Activated naive CD8-positive, alpha-beta T cell treated with anti-CD3 and anti-CD28 coated beads, Interleukin-2, amount 10 ng/mL, durations not matched to agents 7 days and 5 days (primary cell): ENCODE measurements at places on chromosomes 2 and 18. TPM values are rescaled to one million over a fixed set of nuclear protein-coding genes. Genes with fewer than 3 reads are reported as not detected.

- no peak overlapping the region for H3K4me3 ChIP-seq
- H3K27me3 ChIP-seq: peaks cover 5% of the 10 kb centered on the region
- no peak overlapping the region for H3K27ac ChIP-seq
- DNase-seq: no peak
Measured at GRCh38 chr18:35549564-35549963, 32.0 kb upstream of the GALNT1 start.

- H3K27ac ChIP-seq: no peak overlapping the region
- no peak overlapping the region for H3K4me3 ChIP-seq
- H3K4me1 ChIP-seq: peaks cover 4% of the 10 kb centered on the region
- no peak for DNase-seq
- no peaks in the 10 kb centered on the region for H3K36me3 ChIP-seq
- H3K27me3 ChIP-seq: peaks cover 36% of the 10 kb centered on the region
Measured at GRCh38 chr2:127425540-127426490, 7.6 kb downstream of the PROC start.

GRCh38 chr2:72979896-72980295 lies 62.6 kb downstream of the EMX1 start:
- peaks cover 2% of the 10 kb centered on the region for H3K4me1 ChIP-seq
- no peak for DNase-seq
- no peaks in the 10 kb centered on the region for H3K27me3 ChIP-seq
- H3K36me3 ChIP-seq: no peaks in the 10 kb centered on the region
- H3K27ac ChIP-seq: no peak overlapping the region

GRCh38 chr2:74762789-74763188 lies 71.1 kb upstream of the HK2 start:
- H3K4me1 ChIP-seq: peaks cover 12% of the 10 kb centered on the region
- no peak overlapping the region for H3K4me3 ChIP-seq
- DNase-seq: no peak
- no peaks in the 10 kb centered on the region for H3K27me3 ChIP-seq

- H3K4me1 ChIP-seq: peaks cover 23% of the 10 kb centered on the region
- peaks cover 15% of the 10 kb centered on the region for H3K27me3 ChIP-seq
- H3K4me3 ChIP-seq: peak overlapping the region; percentile 91
- no peak for DNase-seq
Measured at GRCh38 chr2:158459161-158460003, 2.6 kb downstream of the PKP4 start.

GRCh38 chr2:132754392-132754791 lies 84.4 kb upstream of the LYPD1 start:
- H3K4me3 ChIP-seq: no peak overlapping the region
- no peak overlapping the region for H3K27ac ChIP-seq
- H3K36me3 ChIP-seq: no peaks in the 10 kb centered on the region

DNA sequence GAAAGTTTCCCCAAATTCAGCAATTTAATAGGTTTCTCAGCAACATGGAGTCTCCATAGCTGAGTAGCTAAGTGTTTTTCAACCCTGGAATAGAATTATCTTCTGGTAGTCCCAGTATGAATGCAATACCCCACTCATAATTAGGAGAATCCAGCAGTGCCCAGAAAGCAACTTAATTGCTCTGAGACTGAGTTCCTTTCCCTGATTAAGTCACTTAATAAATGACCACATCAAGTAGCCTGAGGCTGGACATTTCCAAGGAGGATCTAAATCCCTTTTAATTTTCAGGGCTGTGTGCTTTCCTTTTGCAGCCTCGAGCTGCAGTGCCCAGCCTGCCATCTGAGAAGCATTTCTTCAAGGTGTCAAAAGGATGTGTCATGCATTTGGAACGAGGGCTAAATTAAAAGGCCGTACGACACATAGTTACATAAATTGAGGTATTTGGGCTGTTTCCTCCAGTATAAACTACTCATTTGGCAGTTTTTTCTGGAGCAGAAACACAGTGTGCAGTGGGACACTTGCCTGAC lies 17.7 kb upstream of the SIX2 start:
- H3K4me3 ChIP-seq: no peak overlapping the region
- peaks cover 2% of the 10 kb centered on the region for H3K4me1 ChIP-seq
- DNase-seq: no peak
- peaks cover 16% of the 10 kb centered on the region for H3K27me3 ChIP-seq
- H3K27ac ChIP-seq: no peak overlapping the region

- no peak for DNase-seq
- no peaks in the 10 kb centered on the region for H3K36me3 ChIP-seq
- peaks cover 6% of the 10 kb centered on the region for H3K27me3 ChIP-seq
- H3K4me3 ChIP-seq: no peak overlapping the region
- H3K4me1 ChIP-seq: no peaks in the 10 kb centered on the region
- no peak overlapping the region for H3K27ac ChIP-seq
Measured at GRCh38 chr2:192016265-192016664, 169.4 kb upstream of the CAVIN2 start.

DNA sequence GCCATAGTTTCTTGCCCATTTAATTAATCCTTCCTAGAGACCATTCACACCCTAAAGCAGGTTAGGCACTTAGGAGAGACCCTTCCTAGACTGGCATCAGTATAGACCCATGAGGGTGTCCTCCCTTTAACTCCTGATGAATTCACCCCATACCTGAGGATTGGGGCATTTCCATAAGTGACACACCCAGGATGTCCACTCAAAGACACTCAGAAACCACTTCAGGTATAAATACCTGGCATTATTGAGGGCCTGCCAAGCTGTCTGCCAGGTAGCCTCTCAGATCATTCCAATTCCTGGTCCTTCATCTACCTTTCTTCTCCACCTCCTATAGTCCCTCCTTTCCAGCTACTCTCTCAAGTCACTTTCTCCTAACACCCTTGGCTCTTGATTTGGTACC lies 57.5 kb upstream of the SLC14A2 start:
- DNase-seq: no peak
- H3K4me1 ChIP-seq: peaks cover 1% of the 10 kb centered on the region
- H3K27ac ChIP-seq: no peak overlapping the region
- no peaks in the 10 kb centered on the region for H3K36me3 ChIP-seq
- no peak overlapping the region for H3K4me3 ChIP-seq
- peaks cover 2% of the 10 kb centered on the region for H3K27me3 ChIP-seq

- no peak for DNase-seq
- H3K4me1 ChIP-seq: no peaks in the 10 kb centered on the region
- H3K27ac ChIP-seq: no peak overlapping the region
- no peaks in the 10 kb centered on the region for H3K36me3 ChIP-seq
Measured at GRCh38 chr2:10524851-10525572, 76.9 kb upstream of the ODC1 start.

DNA sequence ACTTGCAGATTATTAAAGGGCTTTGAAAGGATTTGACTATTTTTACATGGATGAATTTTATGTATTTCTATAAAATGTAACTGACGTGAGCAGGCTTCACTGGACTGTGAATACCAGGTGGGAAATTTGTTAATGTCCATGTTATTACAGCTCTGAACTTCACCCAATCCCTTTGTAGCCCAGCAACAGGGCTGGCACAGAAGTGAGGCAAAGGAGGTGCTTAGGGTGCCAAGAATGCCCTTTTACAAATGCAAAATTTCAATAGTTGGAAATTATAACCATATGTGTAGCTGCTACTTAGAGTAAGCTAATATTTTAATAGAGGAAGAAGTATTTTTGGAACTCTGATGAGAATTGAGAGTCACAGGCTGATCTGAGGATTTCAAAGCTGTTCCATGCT lies 53.7 kb upstream of the FAM98A start:
- no peak for DNase-seq
- H3K4me3 ChIP-seq: no peak overlapping the region
- no peaks in the 10 kb centered on the region for H3K4me1 ChIP-seq
- H3K36me3 ChIP-seq: no peaks in the 10 kb centered on the region
- no peaks in the 10 kb centered on the region for H3K27me3 ChIP-seq

DNA sequence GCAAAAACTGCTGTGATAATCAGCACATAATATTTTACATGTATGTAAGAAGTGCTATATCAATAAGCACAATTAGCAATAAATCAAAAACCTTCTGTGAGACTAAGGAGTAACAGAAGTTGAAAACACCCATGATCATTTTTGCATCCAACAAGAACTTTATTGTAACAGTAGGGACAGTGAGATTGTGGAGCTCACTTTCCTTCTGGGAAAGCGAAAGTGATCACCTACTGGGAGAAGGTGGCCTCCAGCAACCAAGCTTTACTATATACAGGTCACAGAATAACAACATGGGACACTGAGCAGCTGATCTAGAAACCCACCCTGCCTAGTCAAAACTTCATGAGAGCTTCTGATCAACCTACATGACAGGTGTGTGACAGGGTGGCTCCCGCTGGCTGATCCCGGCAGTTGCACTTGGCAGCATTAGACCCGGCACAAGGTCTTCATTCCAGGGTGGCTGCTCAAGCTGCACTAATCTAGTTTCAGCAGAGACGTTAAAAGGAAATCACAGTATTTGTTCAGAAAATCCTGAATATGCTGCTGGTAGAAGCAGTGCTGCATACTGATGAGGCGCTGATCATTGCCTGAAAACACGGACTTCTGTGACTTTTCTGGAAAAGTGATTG lies 63.5 kb upstream of the ARL5A start:
- peaks cover 1% of the 10 kb centered on the region for H3K36me3 ChIP-seq
- H3K27me3 ChIP-seq: no peaks in the 10 kb centered on the region
- no peak for DNase-seq
- H3K4me3 ChIP-seq: no peak overlapping the region

DNA sequence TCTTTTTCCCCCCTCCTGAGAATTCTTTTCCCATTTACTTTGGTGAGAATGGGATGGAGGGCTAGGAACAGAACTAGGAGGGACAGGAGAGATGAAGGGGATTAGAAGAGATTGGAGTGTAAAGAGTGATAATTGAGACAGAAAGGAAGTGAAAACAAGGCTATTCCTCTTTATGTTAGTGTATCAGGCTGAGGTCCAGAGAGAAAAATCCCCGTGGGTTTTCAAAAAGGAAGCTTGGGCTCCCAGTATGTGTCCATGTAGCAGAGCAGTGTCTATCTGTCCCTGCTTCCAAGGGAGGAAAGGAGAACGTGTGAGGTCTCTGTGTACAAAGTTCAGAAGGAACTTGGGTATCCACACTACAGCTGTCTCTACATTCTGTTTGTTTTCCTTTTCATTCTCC lies 59.9 kb upstream of the KCNE4 start:
- H3K27me3 ChIP-seq: peaks cover 5% of the 10 kb centered on the region
- no peak for DNase-seq
- no peak overlapping the region for H3K4me3 ChIP-seq
- no peaks in the 10 kb centered on the region for H3K4me1 ChIP-seq
- no peak overlapping the region for H3K27ac ChIP-seq

GRCh38 chr2:64474121-64474571 lies 20.2 kb downstream of the LGALSL start:
- H3K36me3 ChIP-seq: no peaks in the 10 kb centered on the region
- no peak for DNase-seq
- H3K27me3 ChIP-seq: peaks cover 21% of the 10 kb centered on the region
- peaks cover 24% of the 10 kb centered on the region for H3K4me1 ChIP-seq
- H3K4me3 ChIP-seq: no peak overlapping the region

GRCh38 chr2:100803334-100803733 lies 16.6 kb upstream of the NPAS2 start:
- peaks cover 1% of the 10 kb centered on the region for H3K27me3 ChIP-seq
- no peak overlapping the region for H3K4me3 ChIP-seq
- DNase-seq: no peak
- H3K4me1 ChIP-seq: no peaks in the 10 kb centered on the region
- H3K27ac ChIP-seq: no peak overlapping the region
- H3K36me3 ChIP-seq: no peaks in the 10 kb centered on the region

GRCh38 chr2:134952608-134953007 lies 34.0 kb downstream of the CCNT2 start:
- H3K36me3 ChIP-seq: peaks cover 53% of the 10 kb centered on the region
- no peak overlapping the region for H3K27ac ChIP-seq
- peaks cover 17% of the 10 kb centered on the region for H3K4me1 ChIP-seq
- no peaks in the 10 kb centered on the region for H3K27me3 ChIP-seq

DNA sequence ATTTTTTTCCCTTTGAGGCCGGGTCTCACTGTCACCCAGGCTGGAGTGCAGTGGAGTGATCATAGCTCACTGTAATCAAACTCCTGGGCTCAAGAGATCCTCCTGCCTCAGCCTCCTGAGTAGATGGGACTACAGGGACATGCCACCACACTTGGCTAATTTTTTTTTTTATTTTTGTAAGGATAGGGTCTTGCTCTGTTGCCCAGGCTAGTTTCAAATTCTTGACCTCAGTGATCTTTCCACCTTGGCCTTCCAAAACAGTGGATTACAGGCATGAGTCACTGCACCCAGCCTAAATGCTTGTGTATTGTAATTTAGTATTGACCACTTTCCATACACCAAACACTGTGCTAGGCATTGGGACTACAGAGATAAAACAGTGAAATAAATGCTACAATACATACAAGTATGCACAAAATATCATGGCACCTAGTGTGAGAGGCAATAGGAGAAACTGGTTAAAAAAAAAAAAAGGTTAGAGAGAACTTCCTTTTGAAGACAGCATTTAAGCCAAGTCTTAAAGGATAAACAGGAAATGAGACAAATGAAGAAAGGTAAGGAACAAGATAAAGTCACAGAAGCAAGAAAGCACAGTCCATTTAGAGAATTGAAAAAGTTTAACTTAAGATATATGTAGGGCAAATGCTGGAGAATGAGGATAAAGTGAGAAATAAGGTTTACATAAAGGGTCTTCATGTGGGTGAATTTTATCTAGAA lies 113.4 kb downstream of the GORASP2 start:
- peak overlapping the region; percentile 41 for H3K4me3 ChIP-seq
- DNase-seq: no peak
- H3K4me1 ChIP-seq: peaks cover 18% of the 10 kb centered on the region
- H3K36me3 ChIP-seq: peaks cover 62% of the 10 kb centered on the region
- H3K27ac ChIP-seq: peak overlapping the region; percentile 80

DNA sequence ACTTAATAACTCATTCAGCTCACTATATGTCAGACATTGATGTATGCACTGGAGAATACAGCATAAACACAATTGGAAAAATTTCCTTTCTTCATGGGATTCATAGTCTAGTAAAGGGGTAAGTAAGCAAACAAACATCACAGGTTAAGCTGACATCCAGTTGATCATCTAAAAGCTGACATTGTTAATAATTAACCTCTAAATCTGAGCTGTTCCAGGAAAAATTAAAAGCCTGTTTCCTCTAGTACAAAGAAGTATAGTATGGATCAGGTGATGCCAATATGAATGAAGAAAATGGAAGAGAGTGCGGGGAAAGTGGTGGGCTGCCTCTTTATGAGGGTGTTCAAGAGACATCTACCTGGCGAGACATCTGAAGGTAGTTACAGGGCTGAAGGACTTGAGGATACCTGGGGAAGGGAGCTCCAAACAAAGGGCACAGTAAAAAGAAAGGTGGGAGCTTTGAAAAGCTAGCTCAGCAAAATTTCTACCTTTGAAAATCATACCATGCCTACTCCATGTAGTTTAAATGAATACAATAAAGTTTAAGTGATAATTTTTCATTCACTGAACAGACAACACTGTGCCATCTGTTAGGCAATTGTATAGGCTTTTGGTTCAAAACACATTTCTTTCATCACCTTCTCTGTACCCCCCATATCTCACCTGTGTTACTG lies 619.3 kb downstream of the TRIB2 start:
- no peak for DNase-seq
- H3K27me3 ChIP-seq: no peaks in the 10 kb centered on the region
- H3K36me3 ChIP-seq: no peaks in the 10 kb centered on the region
- no peak overlapping the region for H3K4me3 ChIP-seq
- H3K4me1 ChIP-seq: no peaks in the 10 kb centered on the region
- no peak overlapping the region for H3K27ac ChIP-seq

Gene SOCS6
- total RNA-seq: 1.9 TPM

Gene LAMA3
- total RNA-seq: 0.14 TPM

Gene GRP
- total RNA-seq: not detected

Gene MBP
- total RNA-seq: 138 TPM

Gene CD8B2
- total RNA-seq: 7.3 TPM

Gene AMER3
- not detected for total RNA-seq

Gene SOX11
- total RNA-seq: not detected

Gene NDUFV2
- total RNA-seq: 166 TPM

Gene OSR1
- total RNA-seq: not detected

Gene ATP6V1C2
- not detected for total RNA-seq

Gene C2orf66
- 0.17 TPM for total RNA-seq

Gene RNF152
- 0.23 TPM for total RNA-seq

Gene CENPA
- total RNA-seq: 30.5 TPM
